ENCODE measurements at places on chromosomes 2 and 18.

DNA sequence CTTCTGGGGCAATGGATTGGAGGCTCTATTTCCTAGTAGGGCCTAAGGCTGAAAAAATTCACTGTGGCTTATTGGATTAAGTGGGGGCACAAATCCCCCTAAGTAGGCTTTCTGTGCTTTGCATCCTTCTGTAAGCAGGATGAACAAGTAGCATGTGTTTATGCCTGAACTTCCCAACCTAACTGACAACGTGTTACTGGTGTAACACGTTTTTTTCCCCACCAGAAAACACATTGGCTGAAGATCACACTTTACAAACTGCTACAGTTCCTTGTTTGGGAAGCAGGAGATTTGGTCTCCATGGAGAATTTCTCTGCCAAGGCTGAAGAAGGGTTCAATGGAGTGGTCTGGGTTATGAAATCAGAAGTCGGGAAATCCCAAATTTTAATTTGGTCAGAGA, 7.2 kb upstream of the ITGA6 start:
- no peak for DNase-seq

GRCh38 chr2:71477231-71477691, 23.9 kb downstream of the DYSF start:
- no peak for DNase-seq

DNA sequence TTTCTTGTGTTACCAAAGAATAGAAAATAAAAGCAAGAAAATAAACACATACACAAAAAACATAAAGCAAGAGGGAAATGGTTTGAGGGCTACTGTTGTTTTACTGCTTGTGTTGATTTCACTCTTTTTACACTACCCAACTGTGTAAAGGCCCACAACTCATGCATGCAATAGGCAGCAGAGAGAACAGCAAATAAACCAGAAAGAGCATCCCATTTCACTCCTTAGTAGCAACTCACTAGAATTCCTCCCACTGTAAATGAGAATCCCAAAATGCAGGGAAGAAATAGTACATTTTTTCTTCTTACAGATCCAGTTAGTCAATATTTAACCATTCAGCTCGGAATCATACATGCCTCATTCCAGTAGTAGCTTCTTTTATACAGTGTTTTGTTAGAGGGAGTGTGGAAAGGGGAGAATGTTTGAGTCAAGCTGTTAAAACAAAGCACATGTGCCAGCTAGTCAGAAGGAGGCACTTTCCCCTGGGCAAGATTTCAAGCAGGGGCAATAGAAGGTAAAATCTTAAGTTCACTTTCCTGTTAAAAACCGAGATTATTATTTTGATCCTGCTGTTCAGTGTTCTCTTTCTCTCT, 147.2 kb upstream of the FAM98A start:
- no peak for DNase-seq

- DNase-seq, result no peak
These were observed 87.5 kb upstream of the NEDD4L start for GRCh38 chr18:57956491-57956890.

DNA sequence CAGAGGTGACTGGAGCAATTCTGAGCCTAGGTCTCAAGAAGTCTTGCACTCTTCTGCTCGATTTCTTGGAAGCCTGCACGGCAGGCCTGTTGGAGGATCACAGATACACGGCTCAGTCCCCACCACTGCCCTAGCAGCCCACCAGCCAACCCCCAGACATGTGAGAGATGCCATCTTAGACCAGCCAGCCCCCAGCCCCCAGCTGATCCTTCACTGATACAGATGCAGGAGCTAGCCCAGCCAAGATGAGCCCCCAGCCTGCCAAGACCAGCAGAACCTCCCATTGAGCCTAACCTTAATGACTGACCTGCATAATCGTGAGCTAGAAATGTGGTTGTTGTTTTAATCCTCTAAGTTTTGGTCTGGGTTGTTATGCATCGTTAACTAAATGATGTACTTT, 47.5 kb downstream of the INHBB start:
- DNase-seq, result no peak

GRCh38 chr2:216339456-216340279, 32.6 kb downstream of the MARCHF4 start:
- DNase-seq, result no peak

- DNase-seq, result no peak
These were observed 475.0 kb downstream of the RNF144A start for GRCh38 chr2:7392076-7392787.

DNA sequence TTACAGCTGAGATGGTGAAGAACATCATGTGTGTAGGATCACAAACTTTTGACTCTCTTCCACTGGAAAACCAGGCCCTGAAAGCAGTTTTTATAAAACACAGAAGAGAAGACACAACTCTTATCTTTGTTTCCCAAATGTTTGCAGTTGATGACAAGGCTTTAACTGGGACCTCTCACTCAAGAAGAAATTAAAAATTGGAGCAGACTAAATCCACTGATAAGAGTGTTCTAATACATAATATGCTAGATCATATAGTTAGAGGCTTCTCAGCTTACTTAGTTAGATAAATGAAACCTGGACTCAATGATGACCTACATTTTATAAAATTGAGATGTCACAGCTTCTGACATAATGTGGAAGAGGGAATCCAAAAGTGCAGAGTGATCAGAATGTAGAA, 158.3 kb upstream of the WDSUB1 start:
- DNase-seq, result no peak

DNA sequence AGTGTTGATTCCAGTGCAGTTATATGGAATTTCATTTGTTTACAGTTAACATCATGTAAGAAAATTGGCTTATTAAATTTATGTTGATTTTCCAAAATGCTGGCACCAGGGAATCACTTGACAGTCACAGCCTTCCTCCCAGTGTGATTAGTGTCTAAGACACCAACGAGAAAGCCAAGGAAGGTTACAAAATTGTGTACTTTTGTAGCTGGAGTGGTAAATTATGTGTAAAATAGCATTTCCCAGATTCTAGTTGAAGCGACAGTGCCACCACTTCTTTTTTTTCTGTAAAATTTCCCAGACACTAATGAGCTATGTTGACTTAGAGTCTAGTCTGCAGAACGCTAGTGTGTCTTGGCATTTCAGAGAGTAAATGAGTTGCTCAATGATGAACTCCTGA, 101.3 kb downstream of the NCK2 start:
- no peak for DNase-seq
